Hindlimb muscle (tissue), 1 donor: ENCODE measurements at places on chromosomes 11 and 22.

- DNase-seq = no peak
Observed at GRCh38 chr22:26448941-26449340, 19.9 kb downstream of the ASPHD2 start.

GRCh38 chr11:86089659-86090058 is 20.8 kb upstream of the PICALM start:
- DNase-seq = no peak

DNA sequence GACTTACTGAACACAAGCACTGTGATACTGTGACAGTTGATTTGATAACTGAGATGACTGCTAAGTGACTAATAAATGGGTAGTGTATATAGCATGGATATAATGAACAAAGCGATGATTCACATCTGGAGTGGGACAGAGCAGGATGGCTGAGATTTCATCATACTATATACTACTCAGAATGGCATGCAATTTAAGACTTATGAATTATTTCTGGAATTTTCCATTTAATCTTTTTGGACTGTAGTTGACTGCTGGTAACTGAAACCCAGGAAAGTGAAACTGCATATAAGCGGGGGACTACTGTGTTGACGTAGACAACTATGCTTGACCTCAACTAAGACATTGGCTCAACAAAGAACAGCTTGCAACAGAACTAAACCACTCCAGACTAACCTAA is 20.0 kb upstream of the NUCB2 start:
- no peak for DNase-seq

GRCh38 chr11:88522624-88523385 is 185.3 kb upstream of the CTSC start:
- DNase-seq = no peak

DNA sequence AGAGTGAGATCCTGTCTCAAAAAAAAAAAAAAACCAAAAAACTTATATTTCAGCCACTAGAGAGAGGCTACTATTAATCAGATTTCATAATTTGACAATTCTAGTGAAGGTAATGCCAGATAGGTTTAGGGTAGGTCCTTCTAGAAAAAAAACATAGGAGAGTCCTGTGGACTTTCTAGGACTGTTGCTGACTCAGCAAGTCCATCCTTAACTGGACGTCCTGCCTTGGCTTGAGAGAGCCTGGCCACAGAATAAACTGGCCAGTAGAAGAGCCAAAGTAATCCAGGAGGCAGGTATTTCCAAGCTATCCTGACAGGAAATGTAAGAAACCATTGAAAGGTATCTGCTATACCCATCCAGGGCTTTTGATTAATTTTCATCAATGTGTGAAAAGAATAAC is 64.6 kb downstream of the TRIM44 start:
- DNase-seq = no peak

DNA sequence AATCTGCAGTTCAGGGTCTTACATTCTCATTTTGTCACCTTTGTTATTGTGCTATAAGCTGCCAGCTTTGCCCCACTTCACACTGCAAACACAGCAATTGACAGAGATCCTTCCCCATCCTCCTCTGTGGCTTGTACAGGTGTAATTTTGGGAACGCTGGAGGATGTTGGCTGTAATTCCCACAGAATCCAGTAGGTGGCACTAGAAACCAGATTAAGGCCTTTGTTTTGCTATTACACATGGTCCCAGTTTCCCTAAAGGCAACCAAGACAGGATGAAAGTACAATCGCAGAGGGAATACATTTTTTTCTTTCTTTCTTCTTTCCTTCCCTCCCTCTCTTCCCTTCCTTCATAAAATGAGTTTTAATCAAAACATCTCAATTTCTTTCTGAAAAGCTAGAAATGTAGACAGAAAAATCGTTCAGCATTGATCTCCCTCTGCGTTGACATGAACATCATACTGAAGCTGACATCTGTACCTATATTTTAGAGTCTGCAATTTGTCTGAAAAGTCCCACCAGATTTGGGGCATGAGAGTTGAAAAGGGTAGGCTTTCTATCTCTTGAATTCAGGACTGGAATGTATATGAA is 21.3 kb upstream of the NELL1 start:
- peak; percentile 20 for DNase-seq

GRCh38 chr11:3775736-3776406 is 21.5 kb downstream of the NUP98 start:
- DNase-seq = peak; percentile 62

DNA sequence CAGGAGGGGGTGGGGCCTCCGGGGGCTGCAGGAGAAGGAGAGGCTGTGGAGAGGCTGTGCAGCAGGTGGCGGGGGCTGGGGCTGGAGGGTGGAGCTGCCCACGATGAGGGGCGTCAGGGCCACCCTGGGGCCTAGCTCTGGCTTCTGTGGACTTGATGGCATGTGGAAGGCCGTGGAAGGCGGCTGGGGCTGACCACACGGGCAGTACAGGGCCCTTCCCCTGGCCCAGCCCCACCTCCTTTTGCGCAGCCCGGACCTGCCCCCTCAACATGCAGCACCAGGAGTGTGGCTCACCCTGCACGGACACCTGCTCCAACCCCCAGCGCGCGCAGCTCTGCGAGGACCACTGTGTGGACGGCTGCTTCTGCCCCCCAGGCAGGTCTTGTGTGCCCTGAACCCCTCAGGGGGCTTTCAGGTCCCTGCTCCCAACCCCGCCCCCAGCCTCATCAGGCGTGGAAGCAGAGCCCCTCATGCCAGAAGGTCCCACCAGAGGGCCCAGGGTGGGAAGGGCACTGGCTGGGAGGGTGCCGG is 6.1 kb downstream of the MUC5B start:
- DNase-seq = no peak

GRCh38 chr11:11442791-11443190 is 89.7 kb upstream of the CSNK2A3 start:
- no peak for DNase-seq

DNA sequence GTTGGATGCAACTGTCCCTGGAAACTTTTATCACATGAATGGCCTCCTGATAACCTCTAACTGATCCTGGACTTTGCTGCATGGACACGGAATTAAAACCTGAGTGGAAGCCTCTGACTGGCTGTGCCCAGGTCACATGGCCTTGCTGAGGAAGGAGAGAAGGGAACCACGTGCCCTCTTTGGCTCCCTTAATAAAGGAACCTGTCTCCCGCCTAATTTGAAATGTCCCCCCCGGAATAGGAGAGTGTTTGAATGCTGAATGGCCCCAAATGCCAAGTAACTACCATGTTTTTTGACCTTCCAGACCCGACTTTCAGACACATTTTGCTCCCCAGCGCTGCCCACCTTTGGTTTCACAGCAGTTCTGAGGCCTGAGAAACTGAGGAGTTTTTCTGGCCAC is 76.9 kb downstream of the ADAMTS15 start:
- no peak for DNase-seq

GRCh38 chr11:63897459-63898146 is 19.4 kb downstream of the RCOR2 start:
- no peak for DNase-seq

DNA sequence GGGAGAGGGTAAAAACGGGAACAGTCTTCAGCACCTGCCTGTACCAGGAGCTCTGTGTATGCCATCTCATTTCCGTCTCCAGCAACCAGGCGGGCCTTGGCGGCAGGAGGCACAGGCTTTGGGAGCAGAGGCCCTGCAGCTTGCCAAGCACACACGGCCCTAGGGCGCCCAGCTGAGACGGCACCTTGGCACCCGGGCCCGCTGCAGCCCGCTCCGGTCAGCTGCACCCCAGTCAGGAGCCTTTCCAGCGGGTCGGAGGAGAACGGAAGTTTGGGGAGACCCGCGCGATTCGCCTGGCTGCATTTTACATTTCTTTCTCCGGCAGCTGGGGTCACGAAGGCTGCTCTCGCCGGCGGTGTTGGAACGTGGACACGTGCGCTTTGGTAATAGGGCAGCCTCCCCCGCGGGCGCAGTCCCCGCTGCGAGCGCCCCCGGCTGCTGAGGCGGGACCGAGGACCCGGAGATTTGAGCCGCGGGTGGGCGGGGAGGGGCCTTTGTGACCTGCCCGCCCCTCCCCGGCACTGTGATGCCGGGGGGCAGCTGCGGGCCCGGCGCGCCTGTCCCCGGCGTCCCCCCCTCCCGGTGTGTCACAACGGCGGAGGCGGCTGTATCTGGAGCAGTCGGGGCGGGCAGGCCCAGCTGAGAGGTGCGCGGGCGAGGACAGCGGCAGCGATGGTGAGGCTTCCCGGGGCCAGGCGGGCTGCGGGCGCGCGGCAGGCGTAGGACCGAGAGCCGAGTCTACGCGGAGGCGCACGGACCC is at the start of gene TUBA8:
TSS of gene TUBA8 (plus strand) at position 616 of the 760 bp plus-strand sequence. CDS start at position 673, 57 bp downstream.
- peak; percentile 33 for DNase-seq

DNA sequence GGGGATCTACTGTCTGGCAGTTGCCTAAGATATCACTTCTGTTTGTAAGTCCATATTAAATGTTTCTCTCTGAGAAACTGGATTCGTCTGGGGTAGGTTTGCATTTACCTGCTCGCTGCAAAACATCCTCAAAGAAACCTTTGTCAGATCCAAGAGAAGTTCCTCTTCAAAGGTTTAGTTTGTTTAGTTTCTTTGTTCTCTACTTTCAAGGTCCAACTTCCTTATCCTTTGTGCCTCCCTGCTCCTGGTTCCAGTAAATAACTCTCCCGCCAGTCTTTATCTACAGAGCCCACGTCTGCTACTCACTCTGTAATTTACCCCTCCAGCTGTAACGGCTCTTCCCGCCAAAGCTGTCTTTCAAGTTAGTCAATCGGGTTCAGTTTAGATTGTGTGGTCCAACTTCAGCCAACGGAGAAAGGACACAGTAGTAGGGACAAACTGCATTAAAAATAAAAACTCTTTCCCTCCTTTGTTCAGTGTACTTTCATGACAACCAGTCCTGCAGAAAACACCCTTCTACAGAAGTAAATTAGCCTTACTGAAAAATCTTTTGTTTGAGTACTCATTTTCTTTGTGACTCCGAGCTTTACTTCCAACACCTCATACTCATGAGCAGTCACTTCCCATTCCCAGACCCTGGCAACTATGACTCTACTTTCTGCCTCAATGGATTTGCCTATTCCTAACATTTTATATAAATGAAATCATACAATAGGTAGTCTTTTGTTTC is 41.0 kb downstream of the TMPRSS5 start:
- DNase-seq = no peak

DNA sequence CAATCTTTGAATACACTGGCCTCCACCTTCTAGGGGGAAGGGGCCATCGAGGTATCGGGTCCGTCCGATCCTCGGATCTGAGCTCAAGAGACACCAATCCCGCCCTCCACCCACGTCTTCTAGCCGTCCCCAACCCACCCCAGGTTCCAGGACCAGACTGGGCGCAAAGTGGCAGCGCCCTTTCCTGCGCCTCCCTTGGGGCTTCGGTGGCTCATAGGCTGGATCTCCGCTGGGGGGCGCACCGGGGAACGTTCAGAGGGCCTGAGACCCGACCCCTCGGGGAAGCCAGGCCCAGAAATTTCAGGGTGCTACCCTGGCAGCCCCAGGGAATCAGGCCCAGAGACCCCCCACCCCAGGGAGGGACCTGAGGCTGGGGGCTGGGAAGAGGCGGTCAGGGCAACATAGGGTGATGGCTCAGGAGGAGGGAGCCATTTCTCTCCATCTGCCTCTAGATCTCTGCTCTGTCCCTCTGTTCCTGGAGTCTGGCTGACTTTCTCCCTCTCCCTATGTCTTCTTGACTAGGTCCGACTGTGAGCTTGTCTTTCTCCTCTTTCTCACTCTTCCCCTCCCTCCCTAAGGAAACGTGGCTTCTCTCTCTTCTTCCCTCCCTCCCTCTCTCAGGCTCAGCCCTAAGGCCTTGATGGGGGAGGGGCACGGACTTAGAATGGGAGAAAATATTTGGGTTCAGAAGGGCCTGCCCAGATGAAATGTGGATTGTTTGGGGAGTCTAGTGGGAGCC is 1.1 kb downstream of the CREB3L1 start:
- peak; percentile 67 for DNase-seq

DNA sequence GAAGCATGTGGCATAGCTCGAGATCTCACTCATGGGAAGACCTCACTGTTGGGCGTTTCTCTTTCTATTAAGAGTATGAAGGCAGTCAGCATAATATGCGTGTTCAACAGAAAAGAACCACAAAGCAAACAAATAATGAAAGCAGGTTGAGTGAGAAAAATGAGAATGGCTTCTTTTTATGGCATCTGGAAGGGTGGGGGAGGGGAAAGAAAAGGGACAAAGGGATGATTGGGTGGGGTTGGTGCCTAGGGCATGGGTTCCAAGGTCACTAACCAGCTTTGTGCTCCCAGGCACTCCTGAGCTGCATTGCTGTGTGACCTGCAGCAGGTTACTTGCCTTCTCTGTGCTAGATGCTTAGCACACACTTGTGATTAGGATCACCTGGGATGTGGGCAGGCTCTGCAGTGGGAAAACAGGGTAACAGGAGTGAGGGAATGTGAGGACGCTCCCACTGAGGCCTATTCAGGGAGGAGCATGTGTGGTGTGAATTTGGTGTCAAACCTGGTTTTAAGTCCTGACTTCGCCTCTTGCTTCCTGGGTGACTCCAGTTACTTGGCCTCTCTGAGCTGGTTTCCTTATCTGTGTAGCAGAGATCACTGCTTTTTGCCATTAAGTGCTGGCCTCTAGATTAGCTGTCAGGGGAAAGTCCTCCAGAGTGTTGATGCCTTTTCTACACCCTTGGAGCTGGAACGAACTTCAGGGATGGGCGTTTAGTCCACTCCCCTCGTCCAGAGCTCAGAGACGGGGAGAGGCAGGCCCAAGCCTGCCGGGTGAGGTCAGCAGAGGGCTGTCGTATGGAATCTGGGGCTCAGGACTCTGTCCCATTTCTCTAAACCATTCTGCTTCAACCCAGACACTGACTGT is 74.8 kb downstream of the KIAA1671 start:
- DNase-seq = peak; percentile 29

DNA sequence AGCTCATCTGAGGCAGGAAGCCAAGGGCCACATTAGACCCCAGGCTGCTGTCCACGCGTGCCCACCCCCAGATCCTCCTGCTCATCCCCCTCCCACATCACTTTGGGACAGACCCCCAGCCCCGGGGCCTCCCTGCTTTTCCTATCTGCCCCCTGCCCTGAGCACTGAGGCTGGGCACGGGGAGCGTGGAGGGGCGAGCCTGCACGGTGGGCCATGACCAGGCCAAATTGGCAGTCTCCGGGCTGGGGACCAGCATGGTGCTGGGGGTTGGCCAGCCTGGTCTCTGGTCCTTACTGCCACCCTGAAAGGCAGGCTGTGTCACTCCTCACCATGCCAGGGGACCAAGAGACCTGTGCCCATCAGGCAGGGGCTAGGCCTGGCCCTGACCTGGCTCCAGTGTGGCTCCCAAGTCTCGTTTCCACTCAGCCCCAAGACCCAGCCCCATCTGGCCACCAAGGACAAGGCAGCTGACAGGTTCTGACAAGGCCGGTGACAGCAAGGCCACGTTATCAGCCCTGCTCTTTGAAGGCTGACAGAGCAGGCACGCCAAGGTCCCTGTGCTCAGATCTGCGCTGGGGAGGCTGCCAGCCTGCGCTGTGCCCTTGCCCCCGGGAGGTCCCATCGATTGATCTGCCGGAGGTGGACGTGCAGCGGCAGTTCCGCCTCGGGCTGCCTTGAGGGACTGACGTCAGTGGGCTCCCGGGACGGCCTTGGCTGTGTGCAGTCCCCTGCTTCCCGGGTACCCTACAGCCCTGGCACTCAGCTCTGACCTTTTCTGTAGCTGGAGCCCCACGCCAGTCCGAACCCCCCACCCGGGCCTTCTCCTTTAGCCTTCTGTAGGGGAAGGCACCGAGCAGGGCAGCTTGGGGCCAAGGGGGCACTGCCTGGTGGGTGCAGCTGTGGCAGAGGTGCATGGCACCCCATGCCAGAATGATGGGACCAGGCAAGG is 3.6 kb downstream of the TNNI2 start:
- DNase-seq = no peak

GRCh38 chr11:102783016-102783415 is 2.6 kb upstream of the MMP10 start:
- no peak for DNase-seq

- DNase-seq = no peak
Observed at GRCh38 chr11:128713595-128713994, 19.7 kb downstream of the FLI1 start.
